IMR-90 (cell line): ENCODE measurements at places on chromosomes 1 and 21. TPM values are rescaled to one million over a fixed set of nuclear protein-coding genes. Genes with fewer than 3 reads are reported as not detected.

The CNKSR1 gene
- total RNA-seq = 0.28 TPM in 1 of 2 replicates, not detected in the other

The CASQ2 gene
- not detected in 2 replicates for total RNA-seq

The METTL18 gene
- 3.4 and 7.2 TPM in 2 replicates for total RNA-seq

The TMEM69 gene
- 14.2 and 19.9 TPM in 2 replicates for total RNA-seq

The CCDC190 gene
- 0.28 and 0.36 TPM in 2 replicates for total RNA-seq

The PTPRU gene
- 5.0 and 7.0 TPM in 2 replicates for total RNA-seq

The GJA8 gene
- total RNA-seq = not detected in 2 replicates

DNA sequence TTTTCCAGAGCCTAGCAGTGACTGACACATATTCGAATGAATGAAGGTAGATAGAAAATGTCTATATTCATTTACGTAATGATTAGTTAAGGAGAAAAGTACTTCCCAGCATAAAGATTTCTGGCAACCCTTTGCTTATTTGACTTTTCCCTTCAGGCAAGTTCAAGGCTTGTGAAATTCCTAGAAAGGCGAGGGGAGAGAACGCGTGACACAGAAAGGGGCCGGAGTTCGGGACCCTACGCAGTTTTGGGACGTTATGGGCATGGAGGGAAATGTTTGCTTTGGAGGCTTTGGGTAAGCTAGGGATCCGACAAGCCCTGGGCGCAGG is 472 bp upstream of the USP25 start:
- peak; percentile 22 for DNase-seq

GRCh38 chr1:21594935-21595897 is 73.9 kb downstream of the RAP1GAP start:
- DNase-seq = peak; percentile 36

DNA sequence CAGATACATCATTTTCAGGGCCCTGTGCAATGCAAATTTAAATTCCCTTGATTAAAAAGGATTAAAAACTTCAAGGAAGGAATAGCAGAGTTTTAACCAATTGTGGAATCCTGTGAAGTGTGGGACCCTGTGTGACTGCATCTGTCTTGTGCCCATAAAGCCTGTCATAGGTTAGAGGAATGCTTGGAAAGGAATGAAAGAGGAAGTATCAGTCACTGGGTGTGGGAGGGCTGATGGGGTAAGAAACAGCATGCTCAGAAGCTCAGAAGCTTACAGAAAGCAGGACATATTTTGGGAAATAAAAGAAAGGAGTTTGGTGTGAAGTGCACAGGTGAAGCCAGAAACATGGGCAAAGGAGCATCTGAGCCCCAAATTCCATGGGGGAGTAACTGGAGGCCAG is 150.8 kb upstream of the ETV3 start:
- no peak for DNase-seq

DNA sequence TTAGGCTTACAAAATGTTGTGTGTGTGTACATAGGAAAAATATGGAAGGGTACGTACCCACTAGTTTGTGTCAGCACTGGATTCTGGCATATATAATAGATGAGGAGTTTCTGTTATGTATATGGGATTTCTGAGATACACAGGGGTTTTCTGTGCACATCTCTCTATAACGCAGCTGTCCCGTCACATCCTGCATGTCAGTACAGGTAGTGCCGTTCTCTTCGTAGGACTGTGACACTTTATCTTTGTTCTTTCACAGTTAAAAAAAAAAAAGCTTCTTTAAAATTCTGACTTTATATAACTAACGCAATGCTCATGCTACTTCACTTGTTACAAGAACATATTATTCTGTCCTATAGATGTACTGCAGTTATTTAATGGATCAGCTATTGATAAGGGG is 42.9 kb downstream of the ADARB1 start:
- DNase-seq = no peak
